Renal cortex interstitium (tissue), 15 donors: ENCODE measurements at places on chromosomes 16 and 17.

DNA sequence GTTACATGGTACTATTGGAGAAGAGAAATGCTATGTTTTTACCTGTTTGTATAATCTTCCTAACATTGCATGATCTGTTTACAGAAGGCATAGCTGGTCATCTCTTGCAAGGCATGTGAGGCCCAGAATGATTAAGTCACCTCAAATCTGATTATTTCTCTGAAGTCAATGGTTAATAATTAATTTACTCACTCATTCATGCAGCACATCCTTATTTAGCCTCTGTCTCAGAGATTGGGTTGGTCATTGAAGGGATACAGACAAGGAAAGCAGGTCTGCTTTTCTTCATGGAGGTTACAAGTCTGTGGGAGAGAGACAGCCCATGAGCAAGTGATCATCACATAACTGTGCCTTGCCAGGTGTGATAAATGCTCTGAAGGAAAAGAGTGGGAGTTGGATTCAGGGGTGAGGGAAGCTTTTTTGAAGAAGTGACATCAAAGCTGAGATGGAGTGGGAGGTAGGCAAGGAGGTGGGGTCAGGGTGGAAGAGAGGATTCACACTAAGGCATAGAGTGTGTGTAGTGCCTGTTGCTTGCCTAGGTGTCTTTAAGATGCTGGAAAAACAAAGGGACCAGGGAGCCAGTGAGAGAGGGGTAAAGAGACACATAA lies 16.3 kb upstream of the RBFOX1 start:
- no peak for DNase-seq

GRCh38 chr16:19833581-19833980 lies 51.1 kb downstream of the GPRC5B start:
- no peak for DNase-seq

DNA sequence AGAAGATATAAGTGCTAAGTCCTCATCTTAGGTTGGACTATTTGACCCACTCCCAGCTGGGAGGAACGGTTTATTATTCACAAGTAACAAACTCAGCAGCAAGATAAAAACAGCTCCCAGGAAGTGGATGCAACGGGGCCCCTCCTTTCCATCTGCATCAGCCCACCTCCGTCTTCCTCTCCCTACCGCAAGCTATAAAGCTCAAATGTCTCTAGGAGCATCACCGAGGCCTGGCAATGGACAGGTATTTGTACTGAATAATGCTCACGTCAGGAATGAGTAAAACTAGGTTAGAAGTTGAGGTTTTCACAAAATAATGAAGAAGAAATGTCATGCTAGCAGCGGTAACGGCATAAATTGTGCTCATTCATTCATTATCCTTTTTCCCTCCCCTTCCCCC lies 408.7 kb upstream of the PSMD7 start:
- no peak for DNase-seq

DNA sequence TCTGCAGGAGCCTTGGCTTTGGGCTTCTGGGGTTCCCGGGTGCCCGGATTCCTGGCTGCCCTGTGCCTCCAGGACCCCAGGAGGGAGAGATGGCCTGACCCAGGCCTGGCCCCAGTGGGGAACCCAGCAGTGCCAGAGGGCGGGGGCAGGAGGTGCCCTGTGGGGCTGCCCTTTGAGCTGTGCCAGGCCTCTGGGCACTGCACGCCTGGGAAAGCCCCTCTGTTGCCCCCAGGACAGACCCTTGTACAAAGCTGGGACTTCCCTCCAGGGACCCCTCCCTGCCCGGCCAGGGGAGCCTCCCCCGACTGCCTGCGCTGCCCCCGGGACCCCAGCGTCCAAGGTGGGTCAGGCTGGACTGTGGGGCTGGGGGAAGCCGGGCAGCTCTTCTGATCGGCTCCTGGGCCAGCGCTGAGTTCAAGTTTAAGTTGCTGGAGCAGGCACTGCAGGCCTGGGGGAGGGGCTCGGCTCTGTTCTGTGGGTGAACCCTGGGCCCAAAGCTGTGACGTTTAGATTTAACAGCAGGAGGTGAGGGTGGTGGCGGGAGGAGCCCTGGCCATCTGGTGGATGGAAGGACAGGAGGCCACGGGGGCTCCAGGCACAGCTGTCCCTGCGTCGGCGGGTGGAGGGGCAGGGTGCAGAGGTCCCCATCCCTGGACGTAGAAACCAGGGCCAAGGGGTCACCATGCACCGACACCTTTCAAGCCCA lies 27.6 kb upstream of the C1QTNF8 start:
- DNase-seq, result no peak

DNA sequence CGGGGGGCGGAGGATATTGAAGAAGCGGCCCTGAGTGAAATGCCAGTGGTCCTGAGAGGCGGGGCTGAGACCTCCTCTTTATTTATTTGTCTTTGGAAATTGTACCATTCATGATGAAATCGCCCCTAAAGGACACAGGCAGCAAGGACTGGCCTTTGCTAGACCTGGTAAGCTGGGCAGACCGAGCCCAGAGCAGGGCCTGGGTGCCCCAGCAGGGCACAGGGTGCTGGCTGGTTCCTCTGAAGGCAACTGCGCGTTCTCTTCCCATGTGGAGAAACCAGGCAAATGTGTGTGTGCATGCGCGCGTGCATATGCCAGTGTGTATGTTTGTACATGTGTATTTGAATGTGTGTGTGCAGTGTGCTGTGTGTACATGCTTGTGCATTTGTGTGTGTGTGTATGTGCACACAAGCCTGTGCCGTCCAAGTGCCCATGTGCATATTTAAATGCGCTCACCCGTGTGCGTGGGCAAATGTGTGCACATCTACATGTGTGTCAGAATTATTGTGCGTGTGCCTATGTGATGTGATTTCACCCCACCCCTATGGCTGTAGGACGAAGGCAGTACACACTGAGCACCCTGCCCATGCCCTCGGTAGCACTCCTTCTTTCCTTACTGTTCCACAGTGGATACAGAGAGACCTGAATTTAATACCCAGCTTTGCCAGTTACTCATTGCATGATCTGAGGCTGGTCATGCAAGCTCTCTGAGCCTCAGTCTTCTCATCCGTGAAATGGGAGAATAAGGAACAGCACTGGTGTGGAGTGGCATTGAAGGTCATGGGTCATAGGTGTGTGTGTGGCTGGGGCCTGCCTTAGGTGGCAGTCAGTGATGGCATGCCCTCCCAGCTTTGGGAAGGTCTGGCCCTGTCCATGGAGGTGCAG lies 105.2 kb downstream of the CMIP start:
- no peak for DNase-seq

DNA sequence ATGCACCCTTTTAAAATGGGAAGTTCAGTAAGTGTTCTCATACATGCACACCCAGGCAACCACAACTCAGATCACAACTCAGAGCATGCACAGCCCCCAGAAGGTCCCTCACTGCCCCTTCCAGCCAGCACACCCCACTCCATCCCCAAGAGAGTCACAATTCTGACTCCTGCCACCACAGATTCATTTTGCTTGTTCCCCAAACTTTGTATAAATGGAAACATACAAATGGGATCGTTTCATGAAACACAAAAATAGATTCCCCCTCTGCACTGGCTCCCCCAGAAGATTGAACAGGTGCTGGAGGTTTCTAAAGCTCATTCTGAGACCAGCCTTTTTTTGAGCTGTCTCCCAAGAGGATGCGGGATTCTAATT lies 3.3 kb upstream of the TNFRSF13B start:
- DNase-seq, result no peak

DNA sequence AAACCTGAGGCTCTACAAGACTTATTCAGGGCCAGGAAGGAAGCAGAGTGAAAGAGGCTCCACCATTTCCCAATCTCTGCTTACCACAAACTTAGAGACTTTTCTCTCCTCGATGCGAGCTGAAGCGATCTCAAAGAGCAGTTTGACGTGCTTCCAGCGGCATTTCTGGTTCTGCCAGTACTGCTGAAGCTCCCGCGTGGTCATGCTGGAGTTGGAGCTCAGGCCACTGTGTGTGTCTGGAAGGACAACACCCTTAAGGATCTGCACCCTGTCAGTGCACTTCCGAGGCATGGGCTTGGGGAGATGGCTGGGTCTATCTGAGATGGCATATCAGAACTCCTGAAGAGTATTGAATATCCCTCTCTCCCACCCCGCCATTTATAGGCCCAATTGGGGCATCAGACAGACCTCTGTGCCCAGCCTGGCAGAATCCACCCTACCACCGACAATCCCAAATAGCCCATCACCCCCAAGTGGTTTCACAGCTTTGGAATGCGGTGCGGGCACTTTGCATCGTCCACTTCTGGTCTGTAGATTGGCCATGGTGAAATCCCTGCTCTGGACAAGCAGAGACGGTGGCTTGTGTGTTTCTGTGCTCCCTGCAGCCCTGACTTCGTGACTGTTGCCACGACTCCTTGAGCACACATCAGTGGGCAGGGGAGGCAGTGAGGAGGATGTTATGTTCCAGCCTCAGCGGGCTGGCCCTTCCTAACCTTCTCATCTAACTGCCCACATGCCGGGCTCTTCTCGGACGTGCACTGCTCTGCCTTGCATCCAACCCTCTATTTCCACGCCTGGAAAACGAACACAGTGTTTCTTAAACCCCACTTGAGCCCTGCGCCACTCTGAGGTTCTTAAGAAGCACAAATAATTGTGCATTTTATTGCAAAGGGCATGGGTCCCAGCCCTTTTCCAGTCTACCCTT lies 5.2 kb downstream of the SNX20 start:
- no peak for DNase-seq
